ENCODE measurements at places on chromosomes 4 and X.

DNA sequence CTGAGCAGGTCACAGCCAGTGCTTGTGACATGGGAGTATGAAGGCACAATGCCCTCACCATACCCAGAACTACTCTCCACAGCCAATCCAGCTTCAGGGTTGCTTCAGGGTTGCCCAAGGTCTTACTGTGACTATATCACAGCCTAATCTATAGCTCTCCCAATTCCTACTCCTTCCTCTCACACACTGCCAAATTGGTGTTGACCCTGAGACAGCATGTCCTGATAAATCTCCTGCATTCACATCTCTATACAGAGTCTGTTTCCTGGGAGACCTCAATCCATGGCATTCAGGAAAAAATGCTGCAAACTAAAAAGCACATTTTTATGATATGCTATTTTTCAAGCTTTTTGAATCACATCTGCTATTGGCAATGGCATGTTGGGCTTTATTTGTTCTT is 456.7 kb downstream of the GRID2 start:
- DNase-seq = no peak

GRCh38 chr4:76513482-76513881 is 78.5 kb downstream of the SHROOM3 start:
- no peak for DNase-seq

DNA sequence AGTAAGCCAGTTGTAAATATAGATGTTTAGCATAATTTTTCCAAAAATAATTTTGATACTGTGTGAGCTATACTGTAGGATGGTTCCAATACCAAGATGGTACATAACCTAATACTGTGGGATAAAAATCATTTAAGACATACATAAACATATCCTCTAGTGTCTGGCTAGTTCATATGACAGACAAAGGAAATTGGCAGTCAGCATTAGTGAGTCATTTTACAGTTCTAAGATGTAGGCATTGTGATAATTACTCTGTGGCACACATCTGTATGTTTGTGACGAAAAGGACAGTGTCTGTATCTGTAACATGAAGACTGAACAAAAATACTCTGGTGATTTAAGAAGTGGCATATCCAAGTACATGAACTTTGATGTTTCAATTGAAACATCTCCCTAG is 49.6 kb downstream of the UGT2A2 start:
- no peak for DNase-seq

DNA sequence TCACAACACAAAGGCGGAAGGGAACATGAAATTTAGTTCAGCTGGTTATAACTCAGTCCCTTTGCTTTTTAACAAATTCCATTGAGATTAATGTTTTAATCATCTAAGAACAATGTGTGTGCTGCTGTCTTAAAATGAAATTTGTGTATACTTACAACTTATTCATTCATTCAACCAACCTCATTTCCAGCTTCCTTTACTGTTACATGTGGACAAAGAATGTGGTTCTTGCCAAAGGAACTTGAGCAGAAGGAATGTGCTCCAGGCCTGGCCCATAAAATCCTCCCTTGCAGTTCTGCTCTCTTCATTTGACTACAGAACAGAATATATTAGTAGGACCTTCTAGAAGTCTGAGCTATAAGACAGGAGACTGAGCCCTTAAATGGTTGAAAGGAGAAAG is 176.8 kb upstream of the GLRA2 start:
- DNase-seq = no peak

GRCh38 chr4:103915224-103915869 is 195.6 kb upstream of the TACR3 start:
- DNase-seq = no peak

All from H9 (cell line).